HS-5 (cell line): ENCODE measurements at places on chromosomes 2 and 18.

- peak; percentile 82 for DNase-seq
These were observed 223.7 kb upstream of the TRIB2 start for GRCh38 chr2:12493031-12493513.

GRCh38 chr2:168684921-168685599 lies 117.4 kb upstream of the NOSTRIN start:
- no peak for DNase-seq

DNA sequence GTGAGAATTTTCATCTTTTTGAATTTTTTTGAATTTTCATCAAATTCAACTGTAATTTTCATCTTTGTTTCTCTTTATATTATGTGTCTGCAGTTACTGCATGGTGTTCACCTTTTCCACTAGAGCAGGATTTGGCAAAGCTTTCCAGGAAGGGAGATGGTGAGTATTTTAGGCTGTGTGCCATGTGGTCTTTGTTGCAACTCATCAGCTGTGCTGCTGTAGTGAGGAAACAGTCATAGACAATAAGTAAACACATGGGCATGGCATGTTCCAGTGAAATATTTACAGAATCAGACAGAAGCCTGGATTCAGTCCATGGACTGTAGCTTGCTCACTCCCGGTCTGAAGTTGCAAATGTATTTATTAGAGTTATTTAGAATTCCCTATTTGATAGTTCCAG lies 120.4 kb downstream of the DCDC2C start:
- DNase-seq = no peak

GRCh38 chr2:14923820-14924580 lies 291.5 kb downstream of the LRATD1 start:
- no peak for DNase-seq

DNA sequence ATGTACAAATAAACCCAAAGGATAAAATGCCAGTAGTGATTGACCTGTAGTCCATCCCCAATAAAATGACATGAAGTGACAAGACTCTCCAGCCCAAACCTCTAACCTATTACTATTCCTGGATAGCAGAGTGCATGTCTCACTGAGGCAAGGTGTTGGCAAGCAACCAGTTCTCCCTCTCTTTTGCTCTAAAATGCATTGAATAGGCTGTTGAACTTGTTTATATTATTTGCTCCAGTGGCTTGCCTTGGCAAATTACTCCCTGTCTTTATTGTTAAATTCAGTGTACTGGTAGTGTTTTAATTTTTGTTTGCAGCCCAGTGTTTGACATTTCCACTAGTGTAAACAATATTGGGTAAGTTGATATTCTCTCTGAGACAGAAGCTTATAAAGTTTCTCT lies 70.5 kb downstream of the CSRNP3 start:
- DNase-seq = no peak

- DNase-seq = peak; percentile 72
These were observed 17.4 kb downstream of the AGAP1 start for GRCh38 chr2:235511187-235511661.

DNA sequence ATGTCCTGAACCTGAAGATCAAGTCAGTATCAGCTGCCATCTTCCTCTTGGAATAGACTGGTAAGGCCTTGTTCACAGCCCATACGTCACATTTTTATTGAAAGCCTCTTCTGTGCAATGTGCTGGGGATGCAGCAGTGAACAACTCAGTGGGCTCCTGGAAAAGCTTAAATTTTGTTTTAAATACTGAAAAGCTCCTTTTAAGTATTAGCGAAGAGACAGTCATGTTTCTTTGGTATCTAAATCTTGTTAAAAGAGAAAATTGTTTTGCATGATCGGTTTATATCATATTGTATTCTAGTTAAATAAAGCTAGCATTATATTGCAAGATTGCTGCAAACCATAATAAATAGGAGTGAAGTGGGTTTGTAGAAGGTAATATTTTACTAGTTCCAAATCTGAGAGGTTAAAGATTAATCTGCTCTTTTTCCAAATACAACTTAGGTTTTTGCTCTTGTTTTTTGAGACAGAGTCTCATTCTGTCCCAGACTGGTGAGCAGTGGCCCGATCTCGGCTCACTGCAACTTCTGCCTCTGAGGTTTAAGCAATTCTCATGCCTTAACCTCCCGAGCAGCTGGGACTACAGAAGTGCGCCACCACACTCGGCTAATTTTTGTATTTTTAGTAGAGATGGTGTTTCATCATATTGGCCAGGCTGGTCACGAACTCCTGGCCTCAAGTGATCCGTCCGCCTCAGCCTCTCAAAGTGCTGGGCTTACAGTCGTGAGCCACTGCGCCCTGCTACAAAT lies 1.6 kb upstream of the RMDN2 start:
- DNase-seq = no peak
